ENCODE measurements at places on chromosomes 12 and 14.

GRCh38 chr14:97943619-97944018 is 1146.4 kb downstream of the VRK1 start:
- no peak for DNase-seq

GRCh38 chr14:32307881-32308582 is 21.1 kb upstream of the AKAP6 start:
- DNase-seq, result no peak

- no peak for DNase-seq
These were observed 31.5 kb upstream of the CACNA2D4 start for GRCh38 chr12:1949771-1950470.

DNA sequence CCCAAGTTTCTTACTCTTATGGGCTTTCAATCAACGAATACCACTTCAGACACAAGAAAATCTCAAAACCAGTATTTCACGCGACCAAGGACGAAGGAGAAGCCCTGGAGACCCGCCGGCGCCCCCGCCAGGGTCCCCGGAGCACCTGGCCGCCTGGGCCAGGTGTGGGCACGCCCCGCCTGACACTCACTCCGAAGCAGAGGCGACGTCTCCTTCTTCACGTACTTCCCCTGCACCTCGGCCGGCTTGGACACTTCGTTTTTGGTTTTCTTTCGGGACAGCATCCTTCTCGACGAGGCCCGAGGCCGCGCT is 466 bp downstream of the SAV1 start:
- peak; percentile 48 for DNase-seq

- DNase-seq, result no peak
These were observed 77.0 kb downstream of the RBM19 start for GRCh38 chr12:113889076-113889475.

DNA sequence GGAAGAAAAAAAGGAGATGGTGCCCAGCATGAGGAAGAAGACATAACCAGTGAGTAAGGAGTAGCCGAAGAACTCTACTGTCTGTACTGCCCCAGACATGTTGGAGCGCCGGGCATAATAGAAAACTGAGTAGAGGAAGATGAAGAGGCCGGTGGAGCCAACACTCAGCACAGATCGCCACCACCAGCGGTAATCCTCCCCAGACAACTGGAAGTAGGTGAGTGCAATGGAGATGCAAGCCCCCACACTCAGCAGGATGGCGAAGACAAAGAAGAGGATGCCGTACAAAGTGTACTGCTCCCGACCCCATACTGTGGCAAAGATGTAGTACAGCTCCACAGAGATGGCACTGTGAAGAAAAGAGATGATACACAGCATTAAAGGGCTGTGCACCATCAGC is 844 bp upstream of the IPO4 start:
- DNase-seq, result no peak

DNA sequence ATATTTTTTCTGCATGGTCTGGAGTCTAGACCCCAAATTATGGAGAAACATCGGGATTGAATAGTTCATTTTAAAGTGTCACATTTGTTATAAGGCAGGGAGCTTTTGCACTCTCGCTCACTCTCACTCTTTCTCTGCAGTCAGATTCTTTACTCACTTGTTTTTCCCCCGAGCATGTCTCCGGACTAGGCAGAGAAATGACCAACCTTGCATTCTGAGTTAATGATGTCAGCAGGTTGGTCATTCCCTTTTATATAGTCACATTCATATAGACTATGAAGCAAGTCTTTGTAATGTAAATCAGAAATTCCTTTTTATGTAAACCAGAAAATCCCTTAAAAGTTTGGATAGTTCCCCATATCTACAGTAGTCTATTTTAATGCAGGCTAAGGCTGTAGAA is 4.1 kb downstream of the C12orf75 start:
- no peak for DNase-seq

DNA sequence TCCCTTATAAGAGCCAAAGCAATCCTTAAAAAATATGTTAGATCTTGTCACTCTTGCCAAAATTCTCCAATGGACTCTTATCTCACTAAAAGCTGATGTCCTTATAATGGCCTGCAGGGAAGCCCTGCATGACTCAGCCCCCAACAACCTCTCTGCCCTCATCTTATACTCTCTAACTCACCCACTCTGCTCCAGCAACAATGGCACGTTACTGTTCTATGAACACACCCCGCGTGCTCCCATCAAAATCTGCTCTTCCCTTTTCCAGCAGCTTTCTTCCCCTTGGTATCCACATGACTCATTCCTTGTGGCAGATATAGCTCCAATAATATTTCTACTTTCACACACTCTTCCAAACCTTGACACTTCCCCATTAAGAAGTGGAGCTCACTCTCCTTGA is 108.1 kb downstream of the DENND5B start:
- DNase-seq, result no peak

DNA sequence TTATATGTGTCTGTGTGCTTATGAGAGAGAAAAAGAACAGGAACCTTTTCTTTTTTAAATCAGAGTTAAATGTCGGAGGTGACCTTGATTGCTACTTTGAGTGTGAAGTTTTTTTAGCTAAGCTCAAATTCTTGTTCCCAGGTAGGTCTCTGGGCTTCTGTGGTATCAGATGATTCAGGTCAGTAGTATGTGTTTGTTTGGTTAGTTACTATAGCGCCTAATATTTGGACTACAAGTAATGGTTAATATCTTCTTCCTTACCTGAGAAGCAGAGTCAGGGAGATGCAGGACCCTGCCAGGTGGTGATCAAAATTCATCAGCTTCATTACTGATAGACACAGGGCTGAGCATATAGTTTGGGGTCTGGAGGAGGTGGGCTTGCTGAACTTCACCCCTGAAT is 30.8 kb downstream of the ADCK1 start:
- no peak for DNase-seq

DNA sequence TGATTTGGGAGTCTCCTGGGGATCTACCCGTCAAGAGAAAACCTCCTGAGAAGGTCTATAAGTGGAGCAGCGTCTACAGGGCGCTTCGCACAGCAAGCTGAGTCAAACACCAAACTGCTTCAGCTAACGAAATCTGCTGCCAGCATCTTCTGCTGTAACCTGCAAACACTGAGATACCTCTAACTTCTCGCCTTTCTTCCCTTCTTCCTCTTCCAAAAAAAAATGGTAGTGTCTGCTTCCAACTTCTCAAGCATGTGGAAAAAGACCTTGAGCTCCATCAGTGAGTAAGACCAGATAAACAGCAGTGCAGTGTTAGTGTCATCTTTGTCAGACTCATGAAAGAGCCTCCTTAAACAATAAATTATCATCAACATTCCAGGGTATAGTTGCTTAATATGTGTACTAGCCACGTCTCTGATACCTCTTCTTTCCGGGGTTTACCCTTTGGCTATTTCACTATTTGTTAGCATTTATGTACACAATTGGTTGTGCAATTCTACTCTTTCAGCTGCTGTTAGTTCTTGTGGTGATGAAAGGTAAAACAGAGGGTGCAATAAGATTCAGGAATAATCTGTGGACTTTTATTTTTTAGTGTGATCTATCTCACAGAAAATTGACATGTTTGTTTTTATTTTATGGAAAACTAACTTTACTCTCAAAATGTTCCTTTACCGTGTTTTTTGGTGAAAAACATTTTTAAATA is 81.6 kb downstream of the LLPH start:
- DNase-seq, result no peak

- peak; percentile 46 for DNase-seq
These were observed 3.2 kb upstream of the SYNE3 start for GRCh38 chr14:95519699-95520098.

GRCh38 chr12:43338848-43339526 is 213.0 kb downstream of the ADAMTS20 start:
- no peak for DNase-seq

GRCh38 chr12:24499151-24500146 is 449.5 kb downstream of the BCAT1 start:
- DNase-seq, result no peak

DNA sequence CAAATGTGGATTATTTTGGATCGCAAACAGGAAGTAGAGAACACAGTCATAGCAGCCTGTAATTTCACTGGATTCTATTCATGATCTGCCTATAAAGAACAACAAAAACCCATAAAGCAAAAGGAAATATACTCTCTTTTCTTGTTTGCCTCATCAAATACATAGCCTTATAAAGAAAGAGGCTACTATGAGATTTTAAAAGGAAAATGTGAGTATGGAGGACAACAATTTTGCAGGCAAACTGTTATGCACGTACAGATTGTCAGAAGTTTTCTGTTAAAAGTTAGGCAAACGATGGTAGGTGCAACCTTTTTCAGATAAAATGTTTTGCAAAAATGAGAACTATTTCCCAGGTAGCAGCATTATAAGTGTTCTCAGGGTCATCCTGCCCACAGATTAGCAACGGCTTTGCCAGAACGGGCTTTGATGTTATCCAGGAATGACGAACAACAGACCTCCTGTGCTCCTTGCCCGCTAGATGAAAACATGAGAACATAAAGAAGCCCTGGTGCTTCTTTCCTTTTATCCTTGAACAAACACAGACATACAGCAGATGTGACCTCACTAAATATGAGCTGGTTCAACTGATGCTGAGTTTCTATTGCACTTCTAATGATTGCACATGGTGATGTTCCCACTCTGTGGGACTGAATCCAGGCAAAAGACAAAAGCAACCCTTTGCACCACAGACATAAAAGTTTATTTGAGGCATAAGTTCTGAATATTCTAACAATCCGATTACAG is 88.1 kb downstream of the ITPR2 start:
- no peak for DNase-seq

DNA sequence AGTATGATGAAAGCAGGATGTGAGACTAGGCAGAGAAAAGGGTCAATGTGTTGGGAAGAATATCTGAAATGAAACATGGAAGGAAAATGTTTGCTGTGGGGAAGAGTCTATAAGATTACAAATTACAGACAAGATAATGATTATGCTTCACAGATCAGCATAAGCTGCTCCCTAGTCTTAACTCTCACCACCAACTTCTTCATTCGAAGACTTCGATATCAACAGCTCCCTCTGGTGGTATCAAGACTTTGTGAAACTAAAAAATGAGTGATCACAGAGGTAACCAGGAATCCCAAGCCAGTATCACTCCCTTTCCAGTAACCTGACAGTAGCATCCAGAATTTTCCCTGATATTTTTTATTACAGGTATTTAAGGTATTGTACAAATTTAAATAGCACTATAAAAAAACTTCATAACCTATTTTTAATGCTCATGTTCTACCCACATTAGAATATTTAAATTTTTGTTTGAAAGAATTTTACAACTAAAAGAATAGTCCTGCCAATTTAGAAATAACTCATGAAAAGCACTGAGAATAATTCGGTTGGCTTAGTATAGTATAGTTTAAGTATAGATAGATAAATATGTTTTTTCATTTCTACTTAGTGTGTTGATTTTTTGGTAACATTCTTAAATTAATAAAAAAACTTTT is 84.4 kb downstream of the C2CD5 start:
- DNase-seq, result peak; percentile 23

DNA sequence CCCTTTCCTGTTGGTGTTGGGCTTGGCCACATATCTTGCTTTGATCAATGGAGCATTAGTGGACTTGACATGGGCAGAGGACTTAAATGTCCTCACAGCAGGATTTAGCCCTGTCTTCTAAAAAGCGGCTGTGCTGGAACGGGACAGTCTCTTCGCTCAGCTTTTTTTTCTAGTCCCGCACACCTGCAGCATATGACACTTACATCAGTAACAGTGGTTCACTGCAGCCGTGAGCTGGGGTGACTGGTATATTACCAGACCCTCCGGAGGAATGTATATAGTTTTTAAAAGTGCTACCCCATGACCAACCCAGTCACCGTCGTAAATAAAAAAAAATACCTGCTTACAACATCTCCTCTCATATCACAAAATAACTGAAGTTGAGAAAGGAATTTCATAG is 164.5 kb downstream of the CRADD start:
- no peak for DNase-seq

- no peak for DNase-seq
These were observed 34.6 kb upstream of the MEG3 start for GRCh38 chr14:100791348-100791735.

GRCh38 chr12:98437806-98438595 is 77.4 kb upstream of the TMPO start:
- no peak for DNase-seq

- DNase-seq, result peak; percentile 39
These were observed 4.5 kb upstream of the MIA2 start for GRCh38 chr14:39229222-39229543.

- no peak for DNase-seq
These were observed 21.5 kb upstream of the ANO2 start for GRCh38 chr12:5966486-5967095.

- DNase-seq, result no peak
These were observed 366.7 kb downstream of the BTG1 start for GRCh38 chr12:91778938-91779400.

DNA sequence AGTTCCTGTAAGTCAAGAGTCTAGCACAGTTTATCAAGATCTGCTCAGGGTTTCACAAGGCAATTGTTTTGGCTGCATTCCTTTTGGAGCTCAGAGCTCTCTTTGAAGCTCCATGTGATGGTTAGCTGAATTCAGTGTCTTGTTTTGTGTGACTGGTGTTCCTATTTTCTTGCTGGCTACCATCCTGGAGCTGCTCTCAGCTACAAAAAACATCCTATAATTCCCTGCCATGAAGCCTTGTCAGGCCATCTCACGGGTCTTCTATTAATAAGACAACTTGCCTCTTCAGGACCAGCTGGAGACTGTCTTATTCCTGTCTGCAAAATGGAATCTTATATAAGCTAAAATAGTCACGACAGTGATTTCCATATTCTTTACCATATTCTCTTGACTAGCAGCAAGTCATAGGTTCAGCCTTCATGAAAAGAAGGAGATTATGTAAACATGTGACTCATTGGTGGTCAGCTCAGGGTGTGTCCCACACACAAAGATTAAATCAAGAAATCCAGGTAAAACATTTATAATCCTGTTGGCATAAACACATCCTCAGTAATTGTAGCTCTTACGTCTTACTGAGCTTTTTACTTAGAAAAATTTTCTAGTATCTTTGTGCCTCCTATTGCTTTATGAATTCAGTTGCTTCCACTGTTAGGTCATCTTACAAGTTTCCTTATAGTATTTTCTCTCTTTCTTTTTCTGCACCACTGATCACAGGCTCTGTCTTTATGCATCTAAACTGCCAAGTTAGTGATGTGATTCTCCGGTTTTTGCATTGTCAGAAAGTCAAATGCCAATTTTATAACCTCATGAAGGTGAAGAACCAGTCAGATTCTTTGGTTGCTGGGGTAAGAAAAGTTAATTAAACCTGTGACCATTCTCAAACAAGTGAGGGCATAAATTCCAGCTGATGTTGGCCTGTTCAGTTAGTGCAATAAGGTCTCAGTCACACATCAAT is 378.5 kb upstream of the MGAT4C start:
- no peak for DNase-seq

DNA sequence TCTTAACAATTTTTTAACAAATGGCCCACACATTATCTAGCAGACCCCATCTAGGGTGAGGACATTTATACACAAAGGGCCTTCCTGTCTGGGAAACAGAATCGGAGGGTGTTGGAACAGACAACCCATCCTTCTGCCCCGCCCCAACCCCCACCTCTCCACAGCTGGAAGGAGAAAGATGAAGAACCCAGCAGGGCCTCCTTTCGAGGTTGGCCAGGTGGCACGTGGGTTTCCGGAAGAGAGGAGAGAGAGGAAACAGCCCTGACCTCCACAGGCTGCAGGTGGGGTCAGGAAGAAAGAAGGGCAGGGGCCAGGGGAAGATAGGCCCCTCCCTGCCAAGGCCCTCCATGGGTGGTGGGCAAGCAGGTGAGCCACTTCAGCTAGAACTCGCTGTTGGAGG is 57.2 kb downstream of the LRRC74A start:
- DNase-seq, result no peak

- no peak for DNase-seq
These were observed 17.1 kb upstream of the PAWR start for GRCh38 chr12:79707830-79708229.

GRCh38 chr14:61812347-61813095 is 50.3 kb downstream of the SNAPC1 start:
- DNase-seq, result no peak
